Stimulated activated CD8-positive, alpha-beta memory T cell treated with anti-CD3 and anti-CD28 coated beads, Interleukin-2, amount 100 ng/mL, for 48 hours (primary cell): ENCODE measurements at places on chromosomes 16 and 17.

- no peak for DNase-seq
These were observed 37.8 kb downstream of the ENGASE start for GRCh38 chr17:79112471-79112870.

DNA sequence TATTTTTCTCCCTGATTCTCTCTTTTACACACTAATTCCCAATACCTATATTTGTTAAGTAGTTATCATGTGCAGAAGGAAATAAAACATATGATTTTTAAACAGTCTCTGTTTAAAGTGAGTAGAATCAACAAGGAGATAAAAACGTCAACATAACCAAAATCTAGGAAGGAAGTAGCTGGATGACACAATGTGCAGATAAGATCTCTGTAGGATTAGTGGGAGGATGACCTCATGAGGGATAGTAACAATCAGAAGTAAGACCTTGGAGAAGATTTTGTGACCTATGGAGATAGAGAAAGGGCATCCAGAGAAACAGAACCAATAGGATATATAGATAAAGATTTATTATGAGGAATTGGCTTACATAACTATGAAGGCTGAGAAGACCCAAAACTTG is 262.6 kb upstream of the CDH11 start:
- DNase-seq, result no peak

DNA sequence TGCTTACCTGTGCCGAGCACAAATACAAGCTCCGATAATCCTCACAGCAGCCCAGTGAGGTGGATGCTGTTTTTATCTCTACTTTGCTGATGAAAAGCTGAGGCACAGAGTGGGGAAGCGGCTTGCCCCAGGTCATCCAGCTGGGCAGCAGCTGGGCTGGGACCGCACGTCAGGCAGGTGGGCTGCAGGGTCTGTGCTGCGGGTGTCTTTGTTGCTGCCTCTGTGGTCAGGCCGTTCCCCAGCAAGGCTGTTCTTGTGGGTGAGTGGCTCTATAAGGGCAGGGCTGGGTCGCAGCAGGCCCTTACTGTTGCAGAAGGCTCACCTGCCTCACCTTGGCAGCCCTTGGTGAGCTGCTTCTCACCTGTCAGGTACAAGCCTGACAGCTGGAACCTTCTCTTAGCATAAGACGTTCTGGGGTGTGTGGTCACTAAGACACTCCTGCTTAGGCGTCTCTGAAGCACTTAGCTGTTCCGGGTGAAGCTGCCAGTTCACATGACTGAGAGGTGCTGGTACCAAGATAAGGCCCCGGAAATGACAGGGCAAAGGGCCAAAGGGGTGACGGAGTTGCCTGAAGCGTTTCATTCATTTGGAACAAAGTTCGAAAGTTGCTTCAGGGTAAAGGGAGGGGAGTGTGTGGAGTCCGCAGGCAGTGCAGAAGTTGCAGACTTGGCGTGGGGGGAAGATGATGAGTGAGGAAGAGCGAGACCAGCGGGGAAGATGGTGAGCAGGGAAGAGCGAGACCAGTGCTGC is 17.4 kb downstream of the IRF8 start:
- no peak for DNase-seq

DNA sequence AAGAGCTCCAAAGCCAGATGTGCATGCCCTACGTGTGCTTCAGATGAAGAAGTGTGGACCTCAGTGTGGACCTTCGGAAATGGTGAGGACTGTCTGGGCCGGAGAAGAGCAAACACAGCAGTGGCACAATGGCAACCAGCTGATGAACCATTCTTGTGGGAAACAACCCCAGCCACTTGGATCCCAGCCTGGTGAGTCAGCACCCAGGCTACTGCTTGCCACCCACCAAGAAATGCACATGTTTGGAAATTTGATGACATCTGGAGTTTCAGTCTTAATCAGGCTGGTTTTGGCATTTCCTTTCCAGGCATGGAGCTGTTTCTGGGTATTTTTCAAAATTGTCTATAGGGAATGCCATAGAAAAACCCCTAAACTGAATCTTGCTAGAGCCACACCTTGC is 42.7 kb downstream of the DYNLRB2 start:
- peak; percentile 41 for DNase-seq

- peak; percentile 93 for DNase-seq
These were observed 12.3 kb downstream of the GPR142 start for GRCh38 chr17:74379495-74380085.
